ENCODE measurements at places on chromosomes 5 and 9.

DNA sequence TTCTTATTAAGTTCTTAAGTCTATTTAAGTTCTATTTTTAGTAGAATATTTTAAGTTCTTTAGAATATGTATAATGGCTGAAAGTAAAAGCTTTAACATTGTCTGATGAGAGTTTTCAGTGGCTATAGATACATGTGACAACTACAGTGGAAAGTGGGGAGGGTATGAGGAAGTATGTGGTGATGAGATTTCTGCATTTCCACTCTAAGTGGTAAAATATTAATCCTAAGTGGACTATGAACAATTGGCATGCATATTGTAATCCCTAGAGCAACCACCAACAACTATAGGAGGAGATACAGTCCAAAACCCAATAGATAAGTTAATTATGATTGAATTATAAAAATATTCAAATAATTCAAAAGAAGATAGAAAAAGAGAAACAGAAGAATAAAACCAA lies 183.6 kb downstream of the GADD45G start:
- DNase-seq = no peak

DNA sequence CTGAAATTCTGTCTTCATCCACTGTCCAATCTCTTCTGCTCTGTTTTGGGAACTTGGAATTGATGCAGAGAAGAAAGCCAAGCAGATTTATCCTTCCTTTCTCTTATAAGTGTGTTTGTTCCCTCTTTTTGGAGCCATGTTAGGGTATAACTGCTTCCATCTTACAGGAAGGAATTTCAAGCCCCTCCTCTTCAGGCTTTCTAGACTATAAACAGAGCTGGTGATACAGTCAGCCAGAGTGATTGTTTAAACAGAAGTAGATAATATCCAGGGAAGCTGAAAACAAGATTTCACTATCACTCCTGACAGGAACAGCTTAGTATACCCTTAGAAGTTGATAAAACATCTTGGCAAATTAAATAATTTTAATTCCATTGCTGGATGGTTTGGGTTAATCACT lies 102.1 kb upstream of the DMRT1 start:
- no peak for DNase-seq

DNA sequence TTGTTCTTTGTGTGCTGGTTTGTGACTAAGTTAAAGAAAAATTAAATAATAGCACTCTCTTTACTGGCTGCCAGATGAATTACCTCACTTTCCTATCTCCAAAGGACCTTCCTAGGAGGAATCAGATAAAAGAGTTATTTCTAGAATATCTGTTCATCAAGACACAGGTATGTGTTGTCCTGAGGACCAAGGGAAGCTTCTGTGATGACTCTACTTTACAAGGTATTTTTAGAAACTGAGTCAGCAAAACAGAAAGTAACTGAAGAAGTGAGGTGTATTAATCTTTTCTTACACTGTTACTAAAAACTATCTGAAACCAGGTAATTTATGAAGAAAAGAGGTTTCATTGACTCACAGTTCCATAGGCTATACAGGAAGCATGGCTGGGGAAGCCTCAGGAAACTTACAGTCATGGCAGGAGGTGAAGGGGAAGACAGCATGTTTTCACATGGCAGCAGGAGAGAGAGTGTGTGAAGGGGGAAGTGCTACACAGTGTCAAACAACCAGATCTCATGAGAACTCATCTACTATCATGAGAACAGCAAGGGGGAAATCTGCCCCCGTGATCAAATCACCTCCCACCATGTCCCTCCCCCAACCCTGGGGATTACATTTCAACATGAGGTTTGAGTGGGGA lies 189.2 kb upstream of the DMAC1 start:
- DNase-seq = no peak

- no peak for DNase-seq
Measured at GRCh38 chr5:65037831-65038815, 269.4 kb downstream of the CWC27 start.
